SHP77 treated with DMSO at 0.1 percent for 48 hours (cell line): ENCODE measurements at places on chromosomes 5 and 9.

- DNase-seq: no peak
These were observed 144.5 kb upstream of the ABCA1 start for GRCh38 chr9:105072476-105072875.

- DNase-seq: no peak
These were observed 34.8 kb upstream of the IFNK start for GRCh38 chr9:27489087-27489876.

DNA sequence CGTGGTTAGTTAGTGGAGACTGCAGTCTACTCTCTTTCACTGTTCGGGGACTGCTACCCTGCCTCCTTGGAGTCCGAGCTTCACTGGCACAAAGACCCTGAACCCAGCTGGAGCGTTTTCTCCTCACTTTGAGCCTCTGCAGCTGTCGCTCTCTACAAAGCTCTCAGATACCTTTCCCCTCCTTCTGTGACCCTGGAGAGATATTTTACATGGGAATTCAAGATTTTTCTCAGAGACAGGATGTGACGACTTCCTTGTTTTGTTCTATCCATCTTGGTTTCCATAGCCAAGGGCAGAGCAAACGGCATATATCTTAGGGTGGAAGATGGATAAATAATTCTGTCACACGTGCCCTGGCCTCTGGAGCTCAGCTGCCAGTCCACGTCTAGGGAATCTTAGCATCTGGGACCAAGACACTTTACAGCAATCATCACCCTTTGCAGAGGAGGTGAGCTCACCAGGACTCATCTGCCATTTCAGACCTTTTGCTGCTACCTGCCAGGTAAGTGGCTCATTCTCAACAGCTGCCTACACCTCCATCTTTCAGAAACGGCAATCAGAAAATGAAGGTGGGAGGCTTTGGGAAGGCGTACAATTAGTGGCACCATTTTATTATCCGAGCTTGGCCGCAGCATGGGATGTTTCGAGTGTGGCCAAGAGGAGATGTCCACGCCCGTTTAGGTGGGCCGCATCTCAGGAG is at the start of gene BTNL9:
TSS of gene BTNL9 (plus strand) at position 336 of the 700 bp plus-strand sequence. CDS start 5,224 bp downstream, outside the sequence.
- no peak for DNase-seq

DNA sequence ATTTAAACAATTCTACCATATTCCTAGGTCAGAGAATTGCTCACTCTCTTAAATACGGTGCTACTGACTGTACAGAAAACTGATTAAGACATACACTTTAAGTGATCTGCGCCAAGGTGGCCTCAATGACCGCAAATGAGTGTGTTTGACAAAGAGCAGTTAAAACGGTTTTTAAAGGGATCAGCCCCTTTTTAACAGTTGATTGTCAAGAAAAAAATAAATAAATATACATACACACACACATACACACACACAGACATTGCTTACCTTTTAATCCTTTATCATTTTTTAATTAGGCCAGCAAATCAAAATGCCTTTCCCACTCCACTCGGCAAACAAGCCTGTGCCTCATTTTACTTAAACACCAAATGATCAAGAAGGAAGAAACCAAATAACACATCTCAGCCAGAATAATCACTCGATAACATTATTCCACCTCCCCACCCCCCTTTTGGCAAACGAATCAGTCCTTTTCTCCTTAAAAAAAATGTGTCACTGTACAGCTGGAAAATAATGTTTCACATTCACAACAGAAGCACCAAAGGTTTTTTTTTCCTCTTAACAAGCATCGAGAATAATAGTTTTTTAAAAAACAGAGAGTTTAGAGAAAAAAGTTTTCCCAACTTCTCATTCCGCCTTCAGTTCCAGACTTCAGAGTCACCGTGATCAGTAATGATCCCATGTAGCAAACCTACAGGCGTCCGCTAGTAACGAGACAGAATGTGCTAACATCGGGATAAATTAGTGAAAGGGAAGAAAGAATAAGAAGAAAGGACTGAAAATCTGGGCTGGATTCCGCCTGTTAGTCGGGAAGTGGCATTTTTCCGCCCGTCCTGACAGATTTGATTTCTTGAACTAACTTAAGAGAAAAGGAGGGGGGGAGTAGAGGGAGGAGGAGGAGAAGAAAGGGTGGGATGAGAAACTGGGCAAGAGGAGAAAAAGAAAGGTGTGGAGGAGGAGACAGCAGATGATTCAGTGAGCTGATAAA is at the start of gene ZNF608:
TSS of gene ZNF608 (minus strand) at position 712 of the 988 bp plus-strand sequence. CDS start 1,650 bp downstream, outside the sequence.
- DNase-seq: peak; percentile 41

DNA sequence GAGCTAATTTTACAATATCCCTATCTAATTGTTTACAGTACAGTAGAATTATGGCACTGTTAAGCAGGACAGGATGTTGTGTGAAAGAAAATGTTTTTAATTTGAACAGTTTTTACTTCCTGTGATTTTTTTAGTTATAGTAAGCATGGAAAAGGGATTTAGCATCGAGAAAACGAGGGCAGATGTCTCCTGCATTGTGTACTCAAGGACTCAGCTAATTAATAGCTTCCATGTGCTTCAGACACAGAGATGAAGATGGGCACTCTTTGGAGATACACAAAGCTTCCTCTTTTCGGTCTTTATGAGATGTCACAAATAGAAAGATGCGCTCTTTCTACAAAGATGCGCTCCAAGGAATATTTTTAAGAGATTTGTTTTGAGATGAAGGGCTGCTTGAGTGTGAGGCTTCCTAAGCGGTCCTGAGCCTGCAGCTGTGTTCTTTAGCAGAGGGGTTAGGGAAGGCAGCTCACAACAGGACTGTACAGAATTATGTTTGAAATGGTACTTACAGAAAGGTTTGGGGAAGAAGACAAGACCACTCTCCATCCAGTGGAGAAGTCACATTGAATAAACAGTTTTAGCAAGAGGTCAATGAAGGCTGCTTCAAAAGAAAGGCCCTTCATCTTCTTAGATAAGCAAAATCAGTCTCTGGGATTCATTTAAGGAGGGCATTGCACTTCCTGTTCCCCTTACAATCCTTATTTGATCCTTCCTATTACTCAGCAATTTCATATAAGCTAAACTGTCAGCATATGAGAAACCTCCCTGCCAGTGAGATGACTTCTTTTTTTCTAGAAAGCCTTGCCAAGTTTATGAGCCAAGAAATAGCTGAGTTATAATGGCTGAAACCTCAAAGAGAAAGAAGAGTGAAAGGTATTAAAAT is 311.5 kb downstream of the EFNA5 start:
- peak; percentile 53 for DNase-seq

DNA sequence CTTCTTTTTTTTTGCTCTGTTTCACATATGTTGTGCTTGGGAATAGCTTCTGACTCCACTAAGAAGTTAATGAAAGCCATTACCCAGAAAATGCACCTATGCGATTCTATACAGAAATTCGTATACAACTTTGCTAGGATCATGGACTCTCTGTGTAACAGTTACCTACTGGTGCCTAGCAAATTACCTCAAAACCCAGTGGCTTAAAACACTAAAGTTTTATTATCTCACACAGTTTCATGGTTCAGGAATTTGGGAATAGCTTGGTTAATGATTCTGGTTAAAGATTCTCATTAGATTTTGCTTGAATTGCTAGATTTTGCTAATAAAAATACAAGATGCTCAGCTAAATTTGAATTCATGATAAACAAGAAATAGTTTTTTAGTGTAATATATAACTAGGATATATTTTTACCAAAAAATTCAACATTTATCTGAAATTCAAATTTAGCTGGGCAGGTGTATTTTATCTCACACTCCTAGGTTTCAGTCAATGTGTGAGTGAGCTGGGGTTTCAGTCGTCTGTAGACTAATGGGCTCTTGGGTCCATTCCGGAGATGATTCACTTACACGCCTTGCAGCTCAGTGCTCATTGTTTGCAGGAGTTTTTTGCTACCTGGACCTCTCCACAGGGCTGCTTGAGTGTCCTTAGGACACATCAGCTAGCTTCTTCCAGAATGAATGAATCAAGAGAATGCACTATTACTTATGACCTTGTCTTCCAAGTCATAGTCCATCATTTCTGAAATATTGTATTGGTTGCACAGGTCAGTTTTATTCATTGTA is 75.1 kb downstream of the MROH2B start:
- no peak for DNase-seq

GRCh38 chr9:125904155-125904851 is 157.1 kb downstream of the PBX3 start:
- peak; percentile 97 for DNase-seq

DNA sequence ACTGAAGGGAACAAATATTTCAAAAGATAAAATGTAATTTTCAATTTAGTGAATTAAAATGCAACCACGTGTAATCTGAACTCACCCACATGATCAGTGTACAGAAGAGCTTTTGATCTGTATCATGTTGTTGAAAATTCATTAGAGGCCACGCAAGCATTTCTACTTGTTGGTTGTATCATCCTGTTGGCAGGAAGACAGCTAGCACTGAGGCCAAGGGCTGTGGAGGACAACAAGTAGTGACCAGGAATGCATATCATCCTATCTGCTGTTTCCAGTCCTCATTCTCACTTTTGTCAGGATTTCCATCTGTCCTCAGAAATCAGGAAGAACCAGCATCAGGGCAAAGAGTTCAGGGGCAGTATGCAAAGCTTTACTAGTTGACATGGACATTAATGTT is 29.9 kb upstream of the CKS2 start:
- no peak for DNase-seq

GRCh38 chr5:14685757-14686156 is 21.2 kb downstream of the OTULIN start:
- peak; percentile 92 for DNase-seq

DNA sequence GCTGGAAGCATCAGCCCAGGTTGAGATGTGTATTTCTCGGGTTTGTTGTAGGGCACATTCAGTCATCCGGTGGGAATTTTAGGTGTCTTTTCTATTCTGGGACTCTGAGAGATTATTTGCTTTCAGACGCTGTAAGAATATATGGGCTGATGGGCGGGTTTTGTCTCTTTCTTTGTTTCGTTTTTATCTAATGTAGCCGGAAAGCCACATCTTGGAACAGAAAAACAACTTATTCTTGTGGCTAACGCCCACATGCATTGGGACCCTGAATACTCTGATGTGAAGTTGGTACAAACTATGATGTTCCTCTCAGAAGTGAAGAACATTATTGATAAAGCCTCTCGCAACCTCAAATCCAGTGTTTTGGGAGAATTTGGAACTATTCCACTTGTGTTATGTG is 22.4 kb downstream of the SCGB3A1 start:
- no peak for DNase-seq

DNA sequence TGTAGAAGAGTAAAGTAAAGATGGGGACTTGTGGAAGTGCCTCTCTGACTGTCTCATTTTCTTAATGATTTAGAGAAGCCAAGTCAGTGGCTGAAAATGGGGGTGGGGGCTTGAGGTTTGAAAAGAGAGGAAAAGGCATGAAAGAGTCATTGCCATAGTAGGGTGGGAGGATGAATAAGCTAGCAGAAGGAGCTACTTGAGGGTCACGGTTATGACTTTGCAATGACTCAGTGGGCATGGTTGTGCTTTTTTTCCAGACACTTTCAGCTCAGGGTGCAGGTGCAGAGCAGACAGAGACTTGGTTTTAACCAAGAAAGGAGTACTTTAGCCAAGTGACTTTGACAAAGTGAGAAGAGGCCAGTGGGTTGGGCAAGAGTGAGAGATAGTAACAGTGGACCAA is 117.8 kb downstream of the PTTG1 start:
- DNase-seq: no peak

DNA sequence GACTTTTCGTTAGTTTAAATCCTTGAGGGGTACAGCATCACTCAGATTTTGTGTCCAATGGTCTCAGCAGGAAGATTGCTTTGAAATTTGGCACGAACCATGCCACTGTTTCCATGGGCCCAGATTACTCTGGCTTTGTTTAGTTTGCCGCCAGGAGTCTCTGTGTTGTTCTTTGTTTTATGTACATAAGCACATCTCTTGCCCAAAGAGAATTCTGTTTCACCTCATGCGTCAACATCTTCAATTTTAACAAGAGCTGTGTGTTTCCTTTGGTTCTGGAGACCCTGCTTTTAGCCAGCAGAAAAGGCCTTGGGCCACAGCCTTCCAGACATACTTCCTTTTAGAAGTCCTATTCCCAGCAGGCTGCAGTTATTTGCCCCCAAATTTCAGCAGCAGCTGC is 62.4 kb downstream of the TNPO1 start:
- DNase-seq: no peak

DNA sequence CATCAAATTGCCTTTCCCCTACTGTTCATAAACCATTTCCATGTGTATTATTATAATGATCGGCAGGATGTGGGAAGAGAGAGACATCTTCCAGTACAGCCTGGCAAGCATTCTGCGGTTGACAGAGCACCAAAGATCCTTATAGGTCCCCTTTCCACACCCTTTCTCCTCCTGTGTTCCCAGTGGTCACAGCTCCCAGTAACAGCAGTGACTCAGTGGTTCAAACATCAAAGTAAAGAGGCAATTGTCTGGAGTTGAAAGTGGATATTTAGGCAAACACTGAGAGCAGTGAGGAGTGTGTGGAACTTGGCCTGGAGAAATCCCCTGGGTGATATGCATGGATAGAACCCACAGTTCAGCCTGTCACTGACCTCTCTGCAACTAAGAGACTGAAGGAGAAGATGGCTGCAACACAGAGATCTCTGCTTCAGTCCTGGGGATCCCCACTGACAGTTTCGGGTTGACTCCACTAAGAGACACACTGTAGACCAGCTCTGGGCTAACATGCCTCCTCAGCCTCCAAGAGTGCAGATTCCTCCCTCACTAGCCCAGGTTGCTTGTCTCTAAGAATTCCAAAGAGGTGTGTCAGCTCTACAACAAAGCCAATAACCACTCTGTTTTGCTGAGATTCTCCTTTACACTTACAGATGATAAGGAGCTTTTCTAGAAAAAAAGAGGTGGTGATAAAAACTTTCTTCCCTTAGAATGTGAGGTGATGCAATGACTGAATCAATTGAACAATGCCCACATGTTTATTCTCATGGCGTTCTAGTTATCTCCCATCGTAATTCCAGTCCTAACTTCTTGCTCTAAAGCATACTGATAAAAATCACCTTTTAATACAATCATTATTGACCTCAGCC is 94.4 kb upstream of the IL6ST start:
- no peak for DNase-seq

GRCh38 chr5:167587772-167588437 is 703.5 kb upstream of the WWC1 start:
- no peak for DNase-seq

- no peak for DNase-seq
These were observed 631.5 kb upstream of the ST8SIA4 start for GRCh38 chr5:101534491-101535110.

- DNase-seq: no peak
These were observed 71.3 kb downstream of the NDFIP1 start for GRCh38 chr5:142179776-142180387.

- no peak for DNase-seq
These were observed 53.6 kb downstream of the GPR107 start for GRCh38 chr9:130107234-130107861.

DNA sequence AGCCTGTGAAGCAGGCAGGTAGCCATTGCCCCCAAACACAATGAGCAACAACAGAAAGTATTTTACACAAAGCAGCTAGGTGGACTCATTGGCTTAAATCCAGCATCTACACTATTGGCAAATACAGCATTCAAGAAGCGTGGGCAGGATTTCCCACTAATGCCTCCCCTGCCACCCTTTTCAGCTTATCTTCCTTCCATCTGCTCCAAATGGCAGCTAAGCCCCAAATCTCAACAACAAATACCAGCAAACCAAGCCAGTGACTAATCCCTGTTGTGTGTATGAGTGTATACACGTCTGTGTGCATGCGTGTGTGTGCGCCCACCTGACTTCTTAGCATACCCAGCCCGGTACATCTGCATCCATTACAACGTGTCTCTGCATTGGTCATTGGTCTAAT is 151.2 kb upstream of the WWC1 start:
- DNase-seq: no peak
